ENCODE measurements at places on chromosomes 2 and 18.

DNA sequence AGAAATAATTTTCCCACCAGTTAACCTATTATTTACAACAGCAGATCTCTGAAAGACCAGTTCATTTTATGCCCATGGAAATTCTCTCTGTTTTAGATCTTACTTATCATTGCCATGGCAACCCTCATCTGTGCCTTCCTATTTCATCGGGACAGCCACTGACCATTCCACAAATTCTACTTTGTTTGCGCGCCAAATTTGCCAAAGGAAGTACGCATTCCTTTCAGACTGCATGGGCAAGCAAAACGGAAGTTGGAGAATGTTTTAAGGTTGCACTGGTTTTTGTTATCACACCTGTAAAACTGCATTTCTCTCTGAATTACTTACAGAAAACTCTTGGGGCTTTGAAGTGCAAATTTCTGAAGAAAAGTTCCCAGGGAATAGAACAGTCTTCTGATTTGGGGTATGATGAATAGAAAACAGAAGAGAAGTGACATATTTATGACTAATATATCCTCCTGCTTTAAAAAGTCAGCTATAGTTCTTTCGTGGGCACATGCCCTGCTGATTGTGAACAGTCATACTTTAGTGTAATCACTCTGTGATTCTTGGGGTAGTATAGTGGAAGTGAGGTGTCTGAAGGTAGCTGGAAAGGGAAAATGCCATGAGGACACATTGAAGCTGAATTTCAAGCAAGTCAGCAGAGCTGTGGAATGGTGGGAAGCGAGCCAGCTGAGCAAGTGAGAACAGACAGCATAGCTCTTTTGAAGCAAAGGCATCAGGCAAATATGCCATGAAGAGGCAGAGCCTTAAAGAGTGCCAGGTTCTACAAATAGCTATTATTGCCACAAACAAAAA, 20.9 kb downstream of the NETO1 start:
- no peak for DNase-seq

- DNase-seq, result no peak
Measured at GRCh38 chr2:144469798-144470197, 50.1 kb downstream of the ZEB2 start.

GRCh38 chr2:239846789-239847676, 178.1 kb downstream of the NDUFA10 start:
- DNase-seq, result no peak

- DNase-seq, result no peak
Measured at GRCh38 chr2:61582165-61582564, 44.0 kb upstream of the XPO1 start.

DNA sequence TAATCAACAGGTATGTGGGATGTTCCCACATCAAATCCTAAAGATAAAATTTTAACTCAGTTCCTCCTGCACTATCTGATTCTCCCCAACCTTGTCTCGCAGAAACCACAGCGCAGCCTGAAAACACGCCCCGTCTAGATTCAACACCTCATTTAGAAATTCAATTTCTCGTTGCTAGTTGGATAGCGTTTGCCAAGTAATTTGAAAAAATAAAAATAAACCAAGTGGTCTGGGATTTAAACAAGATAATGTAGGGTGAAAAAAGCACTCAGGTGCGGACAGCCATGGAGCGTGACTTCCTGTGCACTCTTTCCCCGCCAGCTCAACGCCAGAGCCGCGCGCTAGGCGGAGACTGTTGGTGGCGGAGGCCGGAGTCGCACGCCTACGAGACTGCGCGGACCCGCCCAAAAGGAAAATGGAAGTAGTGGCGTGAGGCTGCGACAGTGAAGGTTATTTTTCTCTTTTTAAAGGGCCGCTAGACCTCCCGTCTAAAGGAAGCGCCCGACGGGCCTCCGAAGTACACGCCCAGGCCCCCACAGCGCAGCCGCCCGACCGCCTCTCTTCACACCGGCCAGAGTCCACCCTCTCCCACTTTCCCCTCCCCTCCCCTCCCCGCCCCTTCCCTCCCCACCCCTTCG, 615 bp upstream of the CCNT2 start:
- DNase-seq, result no peak

DNA sequence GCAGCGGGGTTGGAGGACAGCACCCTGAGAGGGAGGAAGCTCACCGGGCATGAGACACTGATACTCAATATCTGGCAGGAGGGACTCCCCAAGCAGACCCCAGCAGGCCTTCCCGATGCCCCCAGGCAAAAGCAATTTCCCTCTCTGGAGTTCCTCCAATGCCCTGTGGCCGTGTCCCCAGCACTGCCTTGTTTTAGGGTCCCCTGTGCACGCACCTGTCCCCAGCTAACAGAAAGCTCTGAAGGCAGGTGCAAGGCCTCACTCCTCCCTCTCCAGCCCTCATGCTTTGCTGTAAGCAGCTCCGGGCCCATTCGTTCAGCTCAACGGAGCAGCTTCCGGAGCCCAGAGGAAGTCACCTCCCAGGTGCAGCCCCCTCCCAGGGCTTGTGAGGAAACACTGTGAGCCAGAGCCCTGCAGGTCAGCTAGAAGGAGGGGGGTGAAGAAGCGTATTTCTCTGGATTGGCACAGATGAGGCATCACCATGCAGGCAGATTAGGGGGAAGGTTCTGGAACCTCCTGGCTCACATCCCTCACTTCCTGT, 50.3 kb upstream of the ID2 start:
- no peak for DNase-seq
